ENCODE measurements at places on chromosomes 3 and 15. TPM values are rescaled to one million over a fixed set of nuclear protein-coding genes. Genes with fewer than 3 reads are reported as not detected.

DNA sequence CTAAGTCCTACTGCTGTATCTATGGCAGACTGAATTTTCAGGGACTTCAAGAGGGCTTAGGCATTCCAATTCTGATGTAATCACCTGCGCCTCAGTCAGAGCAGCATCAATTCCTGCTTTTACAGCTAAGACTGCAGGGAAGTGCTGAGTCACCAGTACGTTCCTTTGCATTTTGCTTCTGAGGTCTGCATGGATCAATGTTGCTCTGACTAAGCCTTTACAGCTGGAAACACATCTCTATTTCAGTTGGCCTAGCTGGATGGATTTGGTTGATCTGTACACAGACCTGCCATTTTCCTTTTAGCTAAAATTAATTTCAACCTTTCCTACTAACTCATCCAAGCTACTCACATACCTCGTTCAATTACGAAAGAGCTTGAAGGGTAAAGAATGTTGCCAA, 51.3 kb downstream of the ETV5 start:
- no peak for DNase-seq

INSYN1 gene
- 0.26 TPM for total RNA-seq

- DNase-seq, result no peak
Observed at GRCh38 chr3:24136624-24137310, 191.7 kb downstream of the NR1D2 start.

- DNase-seq, result no peak
Observed at GRCh38 chr3:23667536-23668429, 138.0 kb upstream of the UBE2E1 start.
